ENCODE measurements at places on chromosomes 5 and 9.

GRCh38 chr5:116076496-116076895, 8.3 kb upstream of the COMMD10 start:
- H3K36me3 ChIP-seq: no peaks in the 10 kb centered on the region
- DNase-seq: no peak
- H3K4me3 ChIP-seq: no peak overlapping the region
- H3K27ac ChIP-seq: no peak overlapping the region

DNA sequence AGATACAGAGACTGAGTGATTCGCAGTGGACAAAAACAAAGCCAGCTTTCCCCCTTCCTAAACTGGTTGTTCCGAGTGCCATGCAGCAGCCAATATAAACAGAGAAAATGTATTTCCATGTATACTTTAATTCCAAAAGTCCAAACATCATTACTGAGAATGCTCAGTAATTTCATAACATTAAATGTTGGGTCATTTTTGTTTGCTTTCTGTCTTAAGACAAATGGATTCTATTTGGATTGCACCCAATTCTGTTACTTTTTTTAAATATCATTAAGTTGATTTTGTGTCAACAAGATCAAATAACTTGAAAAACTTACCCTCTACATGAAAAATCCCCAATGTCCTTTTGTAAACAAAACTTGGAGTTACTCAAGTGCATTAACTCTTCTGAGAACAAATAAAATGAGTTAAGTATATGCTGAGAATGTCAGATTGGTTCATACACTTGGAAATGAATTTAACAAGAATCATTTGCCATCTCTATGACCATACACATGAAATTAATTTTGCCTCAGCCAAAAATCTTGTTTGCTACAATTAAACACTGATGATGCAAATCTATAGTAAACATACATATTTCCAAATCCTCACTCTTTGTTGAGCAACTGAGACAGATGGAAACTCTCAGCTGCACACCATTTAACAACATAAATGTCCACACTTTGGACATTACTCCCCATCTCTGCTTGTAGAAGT, 19.4 kb downstream of the LURAP1L start:
- no peak for DNase-seq
- H3K36me3 ChIP-seq: peaks cover 5% of the 10 kb centered on the region
- H3K27ac ChIP-seq: peak overlapping the region; percentile 90
- peak overlapping the region; percentile 27 for H3K4me3 ChIP-seq
- H3K27me3 ChIP-seq: peaks cover 10% of the 10 kb centered on the region

DNA sequence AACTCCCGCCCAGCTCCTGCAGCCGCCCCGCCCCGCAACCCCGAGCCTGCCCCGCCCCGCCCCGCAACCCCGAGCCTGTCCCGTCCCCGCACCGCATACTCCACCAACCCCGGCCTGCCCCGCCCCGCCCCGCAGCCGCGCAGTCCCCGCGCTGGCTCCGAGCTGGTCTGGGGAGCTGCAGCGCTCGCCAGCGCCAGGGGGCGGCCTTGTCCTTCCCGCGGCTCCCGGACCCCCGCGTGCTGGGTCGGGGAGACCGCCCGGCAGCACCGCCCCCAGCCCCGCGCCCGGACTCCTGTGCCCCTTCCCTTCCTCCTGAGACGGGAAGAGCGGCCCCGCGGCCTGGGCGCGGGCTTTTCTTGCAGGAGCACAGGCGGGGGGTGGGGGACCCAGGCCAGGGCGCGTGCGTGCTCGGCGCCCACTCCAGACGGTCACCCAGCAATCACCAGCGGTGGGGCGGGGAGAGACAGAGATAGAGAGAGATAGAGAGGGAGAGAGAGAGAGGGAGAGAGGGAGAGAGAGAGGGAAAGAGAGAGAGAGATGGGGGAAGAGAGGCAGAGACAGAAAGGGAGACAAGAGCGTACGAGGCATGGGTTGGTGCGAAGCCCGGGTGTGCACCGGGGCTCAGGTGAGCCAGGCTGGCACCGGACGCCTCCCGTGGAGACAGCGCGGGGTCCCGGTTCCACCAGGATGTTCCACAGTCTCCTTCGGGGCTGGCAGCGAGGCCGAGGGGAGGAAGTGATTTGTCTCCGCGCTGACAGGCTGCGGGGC, 14.7 kb upstream of the TMEM250 start:
- H3K27ac ChIP-seq: no peak overlapping the region
- DNase-seq: peak; percentile 86
- peaks cover 7% of the 10 kb centered on the region for H3K27me3 ChIP-seq
- peak overlapping the region; percentile 55 for H3K4me3 ChIP-seq
- H3K36me3 ChIP-seq: no peaks in the 10 kb centered on the region
- H3K4me1 ChIP-seq: no peaks in the 10 kb centered on the region

GRCh38 chr5:5700549-5700948, 278.1 kb downstream of the ICE1 start:
- no peak for DNase-seq
- H3K27ac ChIP-seq: no peak overlapping the region
- H3K36me3 ChIP-seq: no peaks in the 10 kb centered on the region
- H3K4me3 ChIP-seq: no peak overlapping the region
- H3K4me1 ChIP-seq: peaks cover 2% of the 10 kb centered on the region

- DNase-seq: no peak
- H3K4me1 ChIP-seq: no peaks in the 10 kb centered on the region
- H3K27ac ChIP-seq: no peak overlapping the region
- H3K4me3 ChIP-seq: no peak overlapping the region
- no peaks in the 10 kb centered on the region for H3K36me3 ChIP-seq
Observed at GRCh38 chr9:119157196-119157595, 212.0 kb downstream of the BRINP1 start.

- H3K4me1 ChIP-seq: peaks cover 11% of the 10 kb centered on the region
- H3K27ac ChIP-seq: no peak overlapping the region
- H3K36me3 ChIP-seq: no peaks in the 10 kb centered on the region
- no peak for DNase-seq
Observed at GRCh38 chr5:126516133-126516532, 78.9 kb downstream of the ALDH7A1 start.

- H3K4me1 ChIP-seq: peaks cover 2% of the 10 kb centered on the region
- no peak overlapping the region for H3K27ac ChIP-seq
- DNase-seq: no peak
- no peak overlapping the region for H3K4me3 ChIP-seq
- H3K27me3 ChIP-seq: peaks cover 3% of the 10 kb centered on the region
- H3K36me3 ChIP-seq: no peaks in the 10 kb centered on the region
Observed at GRCh38 chr5:157451806-157452205, 8.2 kb upstream of the NIPAL4 start.

DNA sequence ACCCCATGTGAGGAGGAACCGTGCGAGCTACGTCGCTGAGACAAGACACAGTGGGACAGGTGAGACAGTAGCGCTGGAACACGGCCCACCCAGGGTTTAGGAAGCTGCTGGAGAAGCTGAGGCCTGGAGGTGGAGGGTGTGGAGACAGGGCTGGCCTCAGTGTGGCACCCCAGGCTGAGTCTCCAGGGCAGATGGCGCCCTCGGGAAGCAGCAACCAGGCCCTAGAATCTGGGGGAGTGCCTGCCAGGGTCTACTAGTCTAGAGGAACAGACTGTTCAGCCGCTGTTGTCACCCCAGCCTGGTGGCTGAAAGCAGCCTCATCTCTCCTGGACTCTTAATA, 4.6 kb upstream of the TERT start:
- H3K36me3 ChIP-seq: peaks cover 18% of the 10 kb centered on the region
- no peak overlapping the region for H3K27ac ChIP-seq
- H3K4me3 ChIP-seq: no peak overlapping the region
- H3K27me3 ChIP-seq: peaks cover 11% of the 10 kb centered on the region
- peaks cover 17% of the 10 kb centered on the region for H3K4me1 ChIP-seq

DNA sequence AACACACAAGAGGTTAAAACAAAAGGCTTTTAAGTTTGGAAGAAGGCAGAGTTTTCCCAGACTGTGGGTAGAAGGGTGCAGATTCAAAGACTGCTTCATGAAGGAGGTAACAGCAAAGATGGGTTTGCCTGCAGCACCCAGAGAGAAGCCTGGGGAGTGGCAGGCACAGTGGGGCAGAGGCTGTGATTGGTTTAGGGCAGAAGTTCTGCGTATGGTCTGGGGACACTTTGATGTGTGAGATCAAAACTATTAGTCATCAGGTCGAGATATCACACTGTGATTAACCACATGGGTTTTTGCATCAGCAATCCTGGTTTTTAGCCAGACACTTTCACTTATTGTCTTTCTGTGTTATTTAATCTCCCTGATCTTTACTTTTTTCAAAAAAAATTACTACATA, 188.8 kb upstream of the GLRA1 start:
- peaks cover 6% of the 10 kb centered on the region for H3K36me3 ChIP-seq
- DNase-seq: no peak
- H3K27ac ChIP-seq: no peak overlapping the region
- H3K4me1 ChIP-seq: peaks cover 6% of the 10 kb centered on the region

GRCh38 chr5:173202266-173202875, 32.6 kb downstream of the NKX2-5 start:
- no peak for DNase-seq
- H3K4me3 ChIP-seq: no peak overlapping the region
- H3K4me1 ChIP-seq: peaks cover 2% of the 10 kb centered on the region
- peaks cover 2% of the 10 kb centered on the region for H3K27me3 ChIP-seq
- no peak overlapping the region for H3K27ac ChIP-seq
- H3K36me3 ChIP-seq: peaks cover 5% of the 10 kb centered on the region

- H3K36me3 ChIP-seq: no peaks in the 10 kb centered on the region
- no peaks in the 10 kb centered on the region for H3K4me1 ChIP-seq
- peaks cover 4% of the 10 kb centered on the region for H3K27me3 ChIP-seq
- no peak overlapping the region for H3K27ac ChIP-seq
Observed at GRCh38 chr5:62395210-62395950, 8.3 kb downstream of the DIMT1 start.

DNA sequence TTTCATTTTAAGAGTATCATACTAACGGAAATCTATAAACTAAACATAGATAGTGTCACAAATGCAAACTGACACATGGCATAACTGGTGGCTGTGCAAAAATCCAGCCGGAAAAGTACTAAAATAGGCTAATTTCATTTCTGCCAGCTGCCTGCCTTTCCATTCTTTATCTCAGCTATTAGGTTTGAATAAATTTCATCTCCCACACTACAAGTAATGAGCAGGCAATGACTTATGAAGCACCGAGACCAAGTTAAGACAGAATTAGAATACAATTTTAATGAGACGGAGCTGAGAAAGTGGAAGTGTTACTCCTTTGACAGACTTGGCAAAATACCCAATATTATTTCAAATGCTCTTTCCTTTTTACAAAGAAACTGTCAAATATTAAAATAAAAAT, 258.8 kb upstream of the ZNF608 start:
- no peak overlapping the region for H3K27ac ChIP-seq
- H3K36me3 ChIP-seq: no peaks in the 10 kb centered on the region
- no peak overlapping the region for H3K4me3 ChIP-seq
- DNase-seq: no peak

DNA sequence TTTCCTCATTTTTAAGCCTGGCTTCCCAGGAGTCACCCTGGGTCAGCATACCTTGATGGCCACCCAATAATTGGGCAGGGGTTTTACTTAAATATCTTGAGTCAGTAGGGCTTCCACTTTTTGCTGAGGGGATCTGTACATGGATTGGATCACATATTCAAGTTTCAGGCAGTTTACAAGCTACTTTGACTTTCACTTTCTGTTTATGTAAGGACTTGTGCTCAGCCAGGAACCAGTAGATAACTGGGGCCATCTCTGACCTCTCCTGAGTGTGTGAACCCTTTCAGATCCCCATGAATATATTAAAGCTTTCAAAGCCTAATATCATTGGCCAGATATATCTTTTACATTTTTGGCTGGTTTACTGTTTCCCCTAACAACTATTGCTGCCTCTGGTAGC, 45.1 kb downstream of the SLCO6A1 start:
- H3K4me1 ChIP-seq: no peaks in the 10 kb centered on the region
- H3K27me3 ChIP-seq: peaks cover 2% of the 10 kb centered on the region
- no peaks in the 10 kb centered on the region for H3K36me3 ChIP-seq

DNA sequence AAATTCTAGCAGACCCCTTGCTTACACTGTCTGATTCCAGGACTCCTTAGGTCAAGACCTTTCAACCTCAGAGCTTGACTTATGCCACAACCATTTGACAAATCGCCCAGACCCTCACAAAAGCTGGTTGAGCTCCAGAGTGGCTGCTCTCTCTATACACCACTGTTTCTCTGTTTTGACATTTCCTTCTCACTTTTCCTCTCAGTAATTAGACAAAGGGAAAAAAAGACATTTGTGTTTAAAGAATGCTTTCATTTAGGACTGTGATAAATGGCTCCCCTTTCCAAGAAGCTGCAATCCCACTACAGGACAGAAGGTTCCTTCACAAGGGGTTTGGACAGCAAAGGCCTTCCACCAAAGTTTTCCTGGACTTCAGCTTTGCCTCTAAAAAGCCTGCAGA, 601.3 kb downstream of the NR2F1-AS1 start:
- no peak for DNase-seq
- H3K27me3 ChIP-seq: no peaks in the 10 kb centered on the region
- H3K4me3 ChIP-seq: no peak overlapping the region
- H3K27ac ChIP-seq: no peak overlapping the region

DNA sequence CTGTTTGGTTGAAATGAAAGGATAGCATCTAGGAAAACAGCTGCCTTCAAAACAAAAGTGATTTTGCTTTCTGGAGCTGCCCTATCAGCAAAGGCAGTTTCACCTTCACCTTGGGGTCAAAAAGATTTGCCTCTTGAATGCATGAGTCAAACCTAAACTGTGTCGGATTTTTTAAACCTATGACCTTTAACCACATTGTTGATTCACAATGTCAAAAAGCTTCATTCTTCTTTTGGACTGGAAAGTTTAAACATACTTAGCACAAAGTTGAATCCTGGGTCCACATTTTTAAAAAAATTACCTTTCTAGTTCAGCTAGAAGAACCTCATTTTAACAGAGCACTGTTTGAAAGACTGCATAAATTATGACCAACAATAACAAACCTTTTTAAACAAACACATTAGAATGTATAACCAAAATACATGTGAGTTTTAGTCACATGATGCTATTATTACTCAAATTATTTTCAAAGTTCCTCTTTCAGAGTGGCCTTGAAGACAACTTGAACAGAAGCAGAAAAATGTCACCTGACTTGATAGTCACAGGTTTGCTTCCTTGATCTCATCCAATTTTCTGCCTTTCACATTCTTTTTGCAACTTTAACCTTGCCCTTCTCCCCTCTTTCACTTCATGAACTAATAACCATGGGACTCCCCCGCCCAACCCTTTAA, 109.7 kb upstream of the LHFPL2 start:
- DNase-seq: no peak
- H3K36me3 ChIP-seq: no peaks in the 10 kb centered on the region
- H3K27me3 ChIP-seq: peaks cover 4% of the 10 kb centered on the region
- H3K4me3 ChIP-seq: no peak overlapping the region
- peaks cover 3% of the 10 kb centered on the region for H3K4me1 ChIP-seq
- H3K27ac ChIP-seq: no peak overlapping the region

DNA sequence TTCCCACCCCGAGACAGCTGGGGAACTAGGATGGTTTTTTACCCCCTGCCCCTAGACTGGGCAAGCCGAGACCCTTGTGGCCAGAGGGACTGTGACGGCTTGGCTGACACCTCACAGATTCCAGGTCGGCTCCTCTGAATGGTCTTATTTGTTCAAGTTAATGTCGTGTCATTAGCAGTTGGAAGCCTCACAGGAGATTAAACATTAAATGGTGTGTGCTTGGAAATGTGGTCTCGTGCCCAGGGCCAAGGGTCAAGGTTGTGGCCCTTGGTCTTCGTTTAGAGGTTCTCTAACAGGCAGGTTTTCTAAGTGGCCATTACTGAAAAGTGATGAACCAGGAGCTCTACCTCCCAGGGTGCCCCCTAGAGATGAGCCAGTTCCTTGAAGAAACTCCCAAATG, 61.2 kb upstream of the RXRA start:
- DNase-seq: no peak
- H3K36me3 ChIP-seq: peaks cover 6% of the 10 kb centered on the region

All from glutamatergic neuron (in vitro differentiated cells).